ENCODE measurements at places on chromosomes 11 and 22.

DNA sequence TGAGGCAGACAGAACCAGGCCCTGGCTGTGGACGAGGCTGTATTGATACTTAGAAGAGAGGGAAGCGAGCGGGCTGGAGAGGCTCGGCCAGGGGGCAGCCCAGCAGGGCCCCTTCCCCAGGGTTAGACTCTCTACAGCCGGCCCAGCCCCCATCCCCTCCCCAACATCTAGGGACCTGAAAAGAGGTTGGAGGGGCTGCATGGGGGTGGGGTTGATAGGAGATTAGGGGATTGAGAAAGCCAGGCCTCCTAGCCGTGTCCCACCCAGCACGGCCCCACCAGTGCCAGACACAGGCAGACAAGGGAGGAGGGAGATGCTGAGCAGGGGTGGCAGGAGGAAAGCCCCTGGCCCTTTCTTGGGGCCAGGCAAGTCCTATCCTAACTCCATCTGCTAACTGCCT lies 5.7 kb downstream of the LSP1 start:
- no peak for DNase-seq

GRCh38 chr11:64989416-64989815 lies 7.4 kb downstream of the BATF2 start:
- no peak for DNase-seq

DNA sequence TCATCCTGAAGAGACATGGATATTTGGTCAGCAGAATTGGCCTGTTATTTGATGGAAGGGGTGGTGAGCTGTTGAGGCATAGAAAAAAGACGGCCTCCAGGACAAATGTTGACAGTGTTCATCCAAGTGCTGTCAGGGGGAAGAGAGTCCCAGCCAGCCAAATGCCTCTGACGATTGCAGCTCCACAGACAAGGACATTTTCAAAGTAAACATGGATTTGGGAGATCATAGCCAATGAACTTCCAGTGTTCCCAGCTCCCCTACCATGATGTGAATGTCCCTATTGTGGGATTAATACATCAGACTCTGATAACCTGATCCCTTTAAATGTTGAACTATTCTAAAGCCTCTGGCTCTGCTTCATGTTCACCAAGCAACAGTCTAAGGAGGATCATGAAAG lies 31.2 kb upstream of the PSMA1 start:
- DNase-seq = no peak

- DNase-seq = no peak
Observed at GRCh38 chr11:45779602-45780001, 25.3 kb upstream of the SLC35C1 start.

DNA sequence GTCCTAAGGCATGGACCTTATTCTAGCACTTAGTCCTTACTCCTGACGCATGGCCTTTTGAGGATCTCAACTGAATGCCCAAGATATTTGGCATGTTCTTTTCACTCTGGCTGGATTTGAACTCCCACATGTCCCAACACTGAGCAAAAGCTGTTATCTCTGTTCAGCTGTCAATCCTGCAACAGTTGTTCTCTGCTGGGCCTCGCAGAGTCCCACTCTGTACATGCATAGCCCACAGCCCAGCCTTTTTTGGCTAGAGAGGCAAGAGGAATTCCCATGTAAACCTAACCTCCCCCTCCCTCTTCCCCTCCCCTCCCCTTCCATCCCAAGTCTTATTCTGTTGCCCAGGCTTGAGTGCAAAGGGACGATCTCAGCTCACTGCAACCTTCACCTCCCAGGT lies 21.8 kb upstream of the DRG1 start:
- DNase-seq = no peak

- no peak for DNase-seq
Observed at GRCh38 chr22:49352361-49353169, 475.1 kb downstream of the BRD1 start.

DNA sequence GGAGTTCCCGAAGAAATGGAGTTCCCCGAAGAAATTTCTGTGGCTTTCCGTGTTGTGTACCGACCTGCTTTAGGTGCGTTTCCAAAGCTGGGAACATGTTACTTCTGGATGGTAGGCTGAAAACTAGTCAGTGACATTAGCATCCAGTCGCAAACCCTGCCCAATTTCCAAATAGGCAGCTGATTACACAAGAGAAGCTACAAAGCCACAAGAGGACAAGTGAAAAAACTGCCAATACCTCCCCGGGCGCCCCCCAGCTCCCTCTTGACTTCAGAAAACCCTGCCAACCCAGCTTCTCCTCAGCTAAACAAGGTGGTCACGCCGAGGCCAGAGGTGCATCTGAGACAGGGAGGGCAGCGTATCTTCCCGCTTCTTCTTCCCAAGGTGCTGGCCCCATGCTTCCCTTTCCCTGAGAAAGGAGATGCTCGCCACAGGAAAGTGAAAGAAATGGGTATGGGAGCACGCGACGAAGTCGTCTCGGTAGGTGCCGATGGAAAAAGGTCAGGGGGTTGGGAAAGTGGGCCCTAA lies 551 bp downstream of the AGBL2 start:
- DNase-seq = no peak

DNA sequence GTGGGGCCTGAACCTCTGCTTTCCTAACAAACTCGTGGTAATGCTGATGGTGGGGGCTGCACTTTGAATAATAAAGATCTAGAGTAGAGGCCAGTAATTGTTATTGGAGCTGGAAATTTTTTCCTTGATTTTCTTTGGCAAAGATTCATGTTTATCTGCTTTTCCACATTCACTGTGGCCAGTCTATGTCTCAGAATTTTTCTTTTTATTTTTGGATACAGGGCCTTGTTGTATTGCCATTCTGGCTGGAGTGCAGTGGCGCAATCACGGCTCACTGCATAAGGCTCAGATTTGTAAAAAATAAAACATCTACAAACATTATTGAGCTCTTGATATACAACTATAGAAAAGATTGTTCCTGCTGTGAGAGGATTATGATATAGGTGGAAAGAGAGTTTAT lies 1.6 kb downstream of the TMEM135 start:
- no peak for DNase-seq

DNA sequence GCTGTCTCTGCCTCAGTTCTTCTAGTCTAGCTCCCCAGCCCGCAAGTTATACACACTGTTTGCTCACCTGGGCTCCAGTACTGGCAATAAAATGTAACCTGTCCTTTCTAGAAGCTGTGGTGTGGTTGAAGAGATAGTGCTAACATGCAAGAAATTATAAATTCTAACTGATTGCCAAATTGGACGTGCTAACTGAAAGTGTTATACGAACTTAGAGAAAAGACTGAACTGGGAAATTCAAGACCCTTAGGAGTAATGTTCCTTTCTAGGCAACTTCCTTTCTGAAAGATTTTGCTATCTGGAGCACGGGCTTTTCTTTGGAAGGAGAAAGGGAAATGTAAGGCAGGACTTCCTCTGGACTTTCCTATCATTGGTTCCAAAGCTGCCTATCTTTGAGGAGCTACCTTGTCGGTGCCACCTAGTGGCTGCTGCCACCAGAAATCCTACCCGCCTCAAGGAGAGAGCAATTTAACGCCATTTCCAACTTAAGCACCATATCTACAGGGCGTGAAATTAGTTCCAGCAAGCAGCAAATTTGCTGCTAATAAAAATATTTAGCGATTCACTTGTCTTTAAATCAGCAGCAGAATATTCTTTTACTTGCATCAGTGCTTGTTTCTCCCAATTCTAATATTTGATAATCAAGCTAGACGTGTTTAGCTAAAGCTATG lies 12.7 kb upstream of the TMEM218 start:
- DNase-seq = peak; percentile 52

GRCh38 chr11:34052608-34053160 lies 1.2 kb downstream of the CAPRIN1 start:
- no peak for DNase-seq

DNA sequence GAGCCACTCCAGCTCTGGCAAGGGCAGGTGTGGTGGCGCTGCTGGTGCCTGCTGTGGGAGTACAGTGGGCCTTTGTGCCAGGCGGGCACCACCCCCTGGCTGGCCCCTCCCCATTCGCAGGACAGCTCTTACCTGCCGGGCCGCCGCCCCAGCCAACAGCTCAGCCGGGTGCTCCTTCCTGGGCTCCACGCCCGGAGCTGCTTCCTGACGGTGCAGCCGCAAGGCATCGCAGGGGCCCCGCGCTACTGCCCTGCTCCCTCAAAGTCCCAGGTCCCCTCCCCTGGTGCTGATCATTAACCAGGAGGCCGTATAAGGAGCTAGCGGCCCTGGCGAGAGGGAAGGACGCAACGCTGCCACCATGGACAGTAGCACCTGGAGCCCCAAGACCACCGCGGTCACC lies at the start of gene SLC5A1:
Gene SLC5A1 (plus strand): TSS at position 338 of the 400 bp plus-strand sequence. CDS start 21 bp downstream, at position 359.
- DNase-seq = no peak

GRCh38 chr22:49967706-49968208 lies 7.2 kb downstream of the PIM3 start:
- DNase-seq = no peak

DNA sequence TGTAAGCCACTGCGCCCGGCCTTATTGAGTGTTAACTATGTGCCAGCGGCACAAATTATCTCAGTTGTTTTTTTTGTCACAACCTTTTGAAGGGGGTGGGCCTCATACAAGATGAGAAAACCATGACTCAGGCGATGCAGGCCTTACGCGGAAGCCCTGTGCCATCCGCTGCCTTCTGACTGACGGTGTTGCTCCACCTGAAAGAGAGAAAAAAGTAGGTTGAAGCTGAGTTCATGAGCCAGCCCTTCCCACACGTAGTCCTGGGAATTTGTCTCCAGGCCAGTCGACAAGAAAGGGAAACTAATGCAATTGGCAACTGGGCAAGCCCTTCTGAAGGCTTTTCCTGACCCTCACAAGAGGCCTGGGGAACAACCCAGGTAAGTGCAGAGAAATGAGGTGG lies 96.9 kb upstream of the CRYBB3 start:
- DNase-seq = no peak

DNA sequence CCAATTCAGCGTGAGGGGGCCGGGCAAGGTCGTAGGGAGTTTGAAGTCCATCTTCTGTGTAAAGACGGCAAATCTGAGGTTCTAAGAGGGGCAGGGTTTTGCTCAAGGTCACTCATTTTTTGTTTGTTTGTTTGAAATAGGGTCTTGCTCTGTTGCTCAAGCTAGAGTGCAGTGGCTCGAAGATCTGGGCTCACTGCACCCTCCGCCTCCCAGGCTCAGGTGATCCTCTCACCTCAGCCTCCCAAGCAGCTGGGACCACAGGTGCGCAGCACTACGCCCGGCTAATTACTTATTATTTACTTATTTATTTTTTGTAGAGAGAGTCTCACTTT lies 355 bp upstream of the AP1B1 start:
- no peak for DNase-seq

- DNase-seq = no peak
Observed at GRCh38 chr11:117475716-117476530, 148.3 kb downstream of the CEP164 start.

DNA sequence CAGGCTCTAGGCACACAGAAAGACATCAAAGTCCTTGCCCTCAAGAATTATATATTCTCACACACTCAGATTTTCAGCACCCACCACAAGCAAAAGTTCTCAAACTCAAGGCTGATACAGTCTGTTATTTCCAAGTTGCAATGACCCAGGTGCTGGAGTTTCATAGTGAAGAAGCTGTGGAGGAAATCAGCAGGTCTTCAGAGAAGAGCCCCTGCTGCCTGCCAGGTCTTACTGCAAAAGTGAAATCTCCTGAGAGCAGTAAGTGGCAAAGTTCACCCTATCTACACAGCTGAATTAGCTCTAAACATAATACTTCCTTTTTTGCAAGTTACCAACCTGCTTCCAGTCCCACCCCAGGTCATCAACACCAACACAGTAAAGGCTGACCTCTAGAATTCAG lies 64.6 kb downstream of the RPL27A start:
- DNase-seq = no peak

DNA sequence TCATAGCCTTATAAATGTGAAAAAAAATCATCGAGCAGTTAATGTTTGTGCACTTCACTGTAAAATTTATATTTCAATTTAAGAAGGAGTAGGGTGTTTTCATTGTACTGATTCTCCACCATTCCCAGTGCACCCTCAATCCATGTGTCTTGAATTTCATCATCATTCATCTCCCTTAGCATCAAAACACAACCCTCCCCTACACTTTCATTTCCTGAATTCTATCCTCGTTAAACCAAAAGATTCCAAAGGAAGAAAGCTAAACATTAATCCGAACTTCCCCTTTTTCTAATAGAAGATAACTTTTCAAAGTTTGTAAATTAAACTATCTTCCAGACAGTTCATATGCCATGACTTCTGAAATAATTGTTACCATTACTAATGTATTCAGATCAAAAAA lies 34.1 kb upstream of the OR8B8 start:
- no peak for DNase-seq

- peak; percentile 31 for DNase-seq
Observed at GRCh38 chr11:124586238-124586860, 16.6 kb downstream of the OR8A1 start.

- DNase-seq = no peak
Observed at GRCh38 chr22:20238901-20239675, 29.0 kb downstream of the RTN4R start.

DNA sequence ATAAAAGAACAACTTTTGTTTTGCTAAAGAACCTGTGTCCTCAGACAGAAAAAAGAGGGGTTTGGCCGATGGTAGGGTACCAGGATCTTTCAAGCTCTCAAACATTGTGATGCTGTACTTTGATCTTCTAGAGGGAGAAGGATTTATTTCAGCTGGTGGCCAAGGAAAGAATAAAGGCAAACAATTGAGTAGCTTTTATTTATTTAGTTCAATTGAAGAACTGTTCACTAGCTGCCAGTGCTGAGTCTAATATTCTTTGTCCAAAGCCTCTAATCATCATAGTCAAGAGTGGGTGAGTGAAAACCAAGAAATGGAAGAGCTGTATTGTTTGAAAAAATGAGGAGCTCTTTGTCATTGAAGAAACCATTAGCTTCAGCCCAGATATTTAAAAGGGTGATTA lies 138.4 kb downstream of the FAT3 start:
- DNase-seq = no peak

- DNase-seq = no peak
Observed at GRCh38 chr11:11979488-11980117, 28.8 kb downstream of the DKK3 start.

DNA sequence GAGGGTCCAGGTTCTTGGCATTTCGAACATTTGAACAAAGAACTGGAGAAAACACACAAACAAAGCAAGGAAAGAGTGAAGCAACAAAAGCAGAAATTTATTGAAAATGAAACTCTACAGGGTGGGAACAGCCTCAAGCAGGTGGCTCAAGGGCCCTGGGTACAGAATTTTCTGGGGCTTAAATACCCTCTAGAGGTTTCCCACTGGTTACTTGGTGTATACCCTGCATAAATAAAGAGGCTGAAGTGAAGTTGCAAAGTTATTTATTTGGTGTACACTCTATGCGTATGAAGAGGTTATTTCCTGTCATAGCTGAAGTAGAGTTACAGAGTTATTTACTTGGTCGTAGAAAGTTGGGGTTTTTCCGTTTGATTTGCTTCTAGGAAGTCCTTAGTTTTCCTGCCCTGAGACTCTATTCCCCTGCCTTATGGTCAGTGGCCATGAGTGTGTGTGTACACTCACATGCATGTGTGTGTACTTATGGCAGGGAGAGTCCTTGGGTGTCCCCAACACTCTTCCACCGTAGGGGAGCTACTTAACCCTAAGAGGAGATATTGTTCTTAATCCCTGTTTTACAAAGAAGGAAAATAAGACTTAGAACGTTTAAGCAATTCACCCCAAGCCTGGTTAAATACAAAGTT lies 5.6 kb upstream of the SMCO4 start:
- no peak for DNase-seq

GRCh38 chr22:23089633-23090456 lies 19.5 kb downstream of the GNAZ start:
- no peak for DNase-seq

Measured in COLO829 (cell line).